Skin of body (tissue), 3 donors: ENCODE measurements at places on chromosomes 12 and 14.
A peak's percentile ranks its signal among the peaks of the same experiment; 100 is the strongest.

- no peak for DNase-seq
These were observed 19.7 kb downstream of the SOAT2 start for GRCh38 chr12:53122961-53123468.

DNA sequence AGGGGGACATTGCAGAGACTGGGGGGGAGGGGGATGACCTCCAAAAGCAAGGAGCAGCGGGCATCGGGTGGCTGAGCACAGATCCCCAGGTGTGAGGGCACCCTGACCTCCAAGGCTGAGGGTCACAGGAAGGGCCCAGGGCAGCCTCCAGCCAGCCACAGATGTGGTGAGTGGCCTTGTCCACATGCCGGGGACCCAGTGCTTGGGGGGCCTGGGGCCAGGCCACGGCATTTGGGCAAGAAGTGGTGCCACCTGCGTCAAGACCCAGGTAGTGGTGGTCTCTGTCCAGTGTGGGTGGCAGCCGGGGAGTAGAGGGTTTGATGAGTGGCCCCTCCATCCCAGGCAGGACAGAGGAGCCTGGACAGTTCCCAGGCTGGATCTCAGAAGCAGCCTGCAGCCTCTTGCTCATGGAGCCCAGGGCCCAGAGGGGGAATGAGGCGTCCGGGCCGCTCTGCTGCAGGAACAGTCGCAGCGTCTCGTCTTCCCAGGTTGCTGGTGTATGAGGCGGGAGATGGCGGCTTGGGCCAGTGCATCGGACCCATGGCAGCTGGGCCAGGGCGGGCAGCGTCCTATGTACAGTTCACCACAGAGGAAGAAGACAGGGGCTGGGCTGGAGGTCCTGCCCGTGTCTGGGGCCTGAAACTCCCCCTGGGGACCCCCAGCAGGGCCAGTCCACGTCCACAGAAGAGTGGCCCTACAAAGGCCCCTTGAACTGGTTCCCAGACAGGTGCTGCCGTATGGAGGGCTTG lies 33.5 kb downstream of the CCNK start:
- no peak for DNase-seq

- DNase-seq, result no peak
These were observed 177.3 kb upstream of the PLXNC1 start for GRCh38 chr12:93970900-93971688.

GRCh38 chr14:31777312-31777711 lies 216.1 kb downstream of the NUBPL start:
- DNase-seq, result no peak

- DNase-seq, result no peak
These were observed 162.4 kb downstream of the CAND1 start for GRCh38 chr12:67431411-67432020.

GRCh38 chr12:121238604-121239350 lies 28.8 kb downstream of the P2RX4 start:
- no peak for DNase-seq

DNA sequence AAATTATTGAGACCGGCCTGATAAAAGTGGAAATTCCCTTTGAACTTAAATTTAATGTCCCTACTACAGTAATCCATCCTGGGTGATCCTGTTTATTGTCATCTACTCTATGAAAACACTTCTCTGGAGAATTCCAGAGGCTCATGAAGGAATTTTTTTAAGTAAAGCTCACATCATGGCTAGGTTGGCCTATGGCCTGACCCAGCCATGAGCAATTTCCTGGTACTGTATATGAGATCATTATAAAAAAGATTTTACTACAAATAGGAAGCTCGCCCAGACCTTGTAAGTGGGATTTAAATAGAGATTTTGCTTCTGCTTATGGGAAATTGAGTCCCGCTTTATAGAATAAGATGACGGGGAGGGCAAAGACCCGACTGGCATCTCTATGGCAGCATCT lies 215.5 kb downstream of the DPF3 start:
- no peak for DNase-seq

- DNase-seq, result peak; percentile 38
These were observed 2.9 kb upstream of the PTHLH start for GRCh38 chr12:27975222-27976136.

- no peak for DNase-seq
These were observed 75.2 kb downstream of the MYF5 start for GRCh38 chr12:80791863-80792262.

- DNase-seq, result no peak
These were observed 17.7 kb downstream of the C12orf71 start for GRCh38 chr12:27064397-27065342.

- peak; percentile 17 for DNase-seq
These were observed 28.1 kb downstream of the MSRB3 start for GRCh38 chr12:65306366-65307168.
